ENCODE measurements at places on chromosomes 13 and 19.

GRCh38 chr19:21321134-21321533 lies 8.1 kb downstream of the ZNF708 start:
- DNase-seq, result no peak

DNA sequence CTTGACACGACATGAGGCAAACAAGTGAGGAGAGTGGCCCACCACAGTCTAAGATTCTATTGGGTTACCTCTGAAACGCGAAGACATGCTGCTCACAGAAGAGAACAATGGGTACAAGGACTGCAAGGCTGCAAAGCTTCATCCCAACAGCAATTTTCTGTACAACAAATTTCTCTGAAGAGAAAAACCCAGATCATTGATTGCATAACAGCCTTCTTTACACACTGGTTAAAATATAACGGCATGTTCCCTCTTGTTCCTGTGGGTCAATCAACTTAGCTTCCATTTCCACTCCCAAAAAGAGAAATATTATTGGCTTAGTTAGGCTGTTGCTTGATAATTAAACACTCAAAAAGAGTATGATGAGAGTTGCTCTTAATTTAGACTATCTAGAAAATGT lies at the start of gene CPB2:
Gene CPB2 (minus strand): TSS at position 166 of the 400 bp plus-strand sequence. CDS start 24 bp downstream, at position 142.
- no peak for DNase-seq

GRCh38 chr19:21705393-21705792 lies 62.0 kb downstream of the ZNF100 start:
- DNase-seq, result no peak

GRCh38 chr13:106911627-106912026 lies 343.7 kb upstream of the ARGLU1 start:
- DNase-seq, result no peak

- DNase-seq, result no peak
Observed at GRCh38 chr13:55820817-55821216, 1319.9 kb upstream of the PRR20A start.
